NCI-H510A (cell line): ENCODE measurements at places on chromosomes 16 and 17.

- DNase-seq = no peak
These were observed 39.3 kb downstream of the CBFB start for GRCh38 chr16:67068212-67068753.

GRCh38 chr16:66681676-66682075 is 14.9 kb downstream of the CMTM4 start:
- no peak for DNase-seq

- DNase-seq = no peak
These were observed 14.9 kb downstream of the FLYWCH1 start for GRCh38 chr16:2926650-2926999.

- no peak for DNase-seq
These were observed 99.4 kb upstream of the SDK2 start for GRCh38 chr17:73743518-73744201.

DNA sequence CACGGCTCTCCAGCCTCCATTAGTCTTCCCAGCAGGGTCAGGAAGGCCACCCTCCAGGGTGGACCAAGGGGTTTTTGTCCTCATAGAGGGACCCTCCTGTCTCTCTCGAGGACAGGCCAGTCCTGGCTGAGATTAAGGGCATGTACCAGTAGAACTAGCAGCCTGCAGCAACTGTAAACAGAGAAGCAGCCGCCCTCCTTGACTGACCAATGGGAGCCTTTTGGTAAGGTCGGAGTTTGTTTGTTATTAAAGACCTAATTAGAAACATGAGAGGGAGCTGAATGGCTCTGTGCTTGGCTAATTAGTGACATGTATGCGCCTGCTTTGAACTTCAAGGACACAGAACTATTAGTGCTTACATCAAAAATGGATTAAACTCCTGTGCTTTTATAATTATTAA is 80.0 kb downstream of the CCDC182 start:
- DNase-seq = peak; percentile 11

DNA sequence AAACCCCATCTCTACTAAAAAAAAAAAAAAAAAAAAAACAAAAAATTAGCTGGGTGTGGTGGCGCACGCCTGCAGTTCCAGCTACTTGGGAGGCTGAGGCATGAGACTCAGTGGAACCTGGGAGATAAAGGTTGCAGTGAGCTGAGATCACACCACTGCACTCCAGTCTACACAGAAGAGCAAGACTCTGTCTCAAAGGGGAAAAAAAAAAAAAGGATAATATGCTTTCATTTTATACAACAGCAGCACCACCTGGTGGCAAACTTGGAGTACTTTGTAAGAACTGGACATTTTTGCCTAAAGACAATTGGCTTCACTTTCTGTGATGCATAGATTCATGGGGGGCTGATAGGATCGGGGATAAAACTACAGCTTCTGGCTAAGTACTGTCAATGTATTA is 8.5 kb downstream of the CHTF8 start:
- DNase-seq = no peak

DNA sequence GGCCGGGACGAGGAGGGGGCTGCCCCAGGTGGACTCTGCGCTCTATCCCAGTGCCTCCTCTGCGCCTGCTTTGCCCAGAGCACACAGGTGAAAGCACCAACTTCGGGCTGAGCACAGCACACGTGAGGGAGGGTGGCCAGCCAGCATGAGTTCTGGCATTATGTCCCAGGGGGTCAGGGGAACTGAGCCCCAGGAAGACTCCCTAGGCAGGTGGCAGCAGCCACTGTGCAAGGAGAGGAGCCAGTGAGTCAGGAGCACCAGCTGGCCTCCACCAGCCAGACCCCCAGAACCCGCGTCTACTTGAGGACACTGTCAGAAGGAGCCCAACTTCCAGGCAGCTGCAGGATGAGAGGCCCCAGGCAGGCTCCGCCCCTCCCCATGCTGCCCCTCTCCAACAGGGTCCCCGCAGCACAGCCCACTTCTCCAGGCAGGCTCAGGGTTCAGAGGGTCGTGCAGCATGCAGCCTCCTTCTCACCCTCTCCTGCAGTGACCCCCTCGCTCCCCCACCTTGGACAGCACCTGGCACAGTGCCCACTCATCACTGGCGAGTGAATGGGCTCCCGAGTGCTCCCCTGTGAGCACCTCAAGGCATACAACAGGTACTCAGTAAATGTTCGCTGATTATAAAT is 44.2 kb upstream of the RASD1 start:
- no peak for DNase-seq

DNA sequence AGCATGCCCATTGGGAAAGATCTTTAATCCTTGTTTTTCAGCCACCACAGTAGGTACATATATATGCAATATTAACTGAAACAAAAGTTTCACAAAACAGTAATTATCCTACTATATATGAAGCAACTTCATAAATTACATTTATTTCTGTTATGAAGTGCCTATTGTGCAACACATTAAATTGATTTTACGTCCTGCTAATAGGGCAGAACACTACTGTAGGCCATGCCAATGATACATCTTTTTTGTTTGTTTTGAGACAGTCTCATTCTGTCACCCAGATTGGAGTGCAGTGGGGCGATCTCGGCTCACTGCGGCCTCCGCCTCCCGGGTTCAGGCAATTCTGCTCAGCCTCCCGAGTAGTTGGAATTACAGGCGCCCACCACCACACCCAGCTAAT is 29.1 kb downstream of the SF3B3 start:
- no peak for DNase-seq

GRCh38 chr16:86590501-86591144 is 12.3 kb downstream of the FOXL1 start:
- DNase-seq = no peak

- DNase-seq = peak; percentile 29
These were observed 147.0 kb downstream of the HS3ST4 start for GRCh38 chr16:25838724-25839186.

GRCh38 chr16:73026754-73027684 is 20.9 kb downstream of the ZFHX3 start:
- DNase-seq = no peak

GRCh38 chr16:55899857-55900256 is 24.7 kb upstream of the CES5A start:
- no peak for DNase-seq

DNA sequence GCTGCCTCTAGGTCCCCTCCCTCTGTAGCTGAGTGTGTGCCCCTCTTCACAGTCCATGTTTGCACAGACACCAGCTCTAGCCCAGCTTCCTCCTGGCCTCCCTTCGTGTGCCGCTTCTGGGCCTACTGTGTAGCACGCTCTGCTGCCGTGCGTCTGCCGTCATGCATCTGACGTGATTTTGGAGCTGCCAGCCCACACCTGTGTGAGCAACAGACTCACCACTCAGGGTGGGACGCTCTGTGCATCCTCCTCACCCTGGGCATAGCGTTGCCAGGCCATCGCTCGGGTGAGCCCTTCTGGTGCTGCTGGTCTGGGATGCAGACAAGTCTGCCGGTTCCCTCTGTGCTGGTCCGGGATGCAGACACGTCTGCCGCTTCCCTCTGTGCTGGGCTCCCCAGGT is 39.4 kb upstream of the ZNF750 start:
- no peak for DNase-seq

DNA sequence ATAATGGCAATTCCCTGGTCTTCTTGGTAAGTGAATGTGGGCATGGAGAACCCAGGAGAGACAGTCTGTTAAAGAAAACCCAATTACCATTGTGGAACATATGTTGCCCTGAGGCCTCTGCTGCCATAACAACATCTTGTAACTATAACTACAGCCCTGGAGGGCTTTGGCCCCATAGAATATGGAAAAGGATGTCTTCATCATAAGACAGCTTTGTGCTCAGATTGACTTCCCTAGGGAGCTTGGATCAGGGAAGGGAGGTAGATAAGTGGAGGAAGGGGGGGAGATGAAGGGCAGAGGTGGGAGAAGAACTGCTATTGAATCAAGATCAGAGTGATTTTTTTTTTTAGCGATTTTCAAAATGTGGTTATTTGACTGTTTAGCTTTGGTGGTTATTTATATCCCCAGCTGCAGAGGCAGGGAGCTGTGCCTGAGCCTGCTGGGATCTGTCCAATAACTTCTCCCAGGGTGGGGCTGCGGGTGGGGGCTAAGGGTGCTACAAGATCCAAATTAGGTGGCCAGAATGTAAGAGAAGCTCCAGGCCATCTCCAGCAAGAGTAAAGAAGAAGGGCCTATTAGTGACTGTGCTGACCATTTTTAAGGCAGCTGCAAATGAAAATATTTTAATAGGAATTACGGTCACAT is 5.3 kb upstream of the KAT7 start:
- no peak for DNase-seq

GRCh38 chr17:44610331-44610730 is 45.9 kb upstream of the MEIOC start:
- DNase-seq = no peak

GRCh38 chr16:15507301-15507958 is 73.0 kb downstream of the BMERB1 start:
- no peak for DNase-seq

- no peak for DNase-seq
These were observed 14.2 kb upstream of the CCL1 start for GRCh38 chr17:34377078-34377823.

- no peak for DNase-seq
These were observed 93.8 kb downstream of the TNFRSF13B start for GRCh38 chr17:16878084-16878483.

DNA sequence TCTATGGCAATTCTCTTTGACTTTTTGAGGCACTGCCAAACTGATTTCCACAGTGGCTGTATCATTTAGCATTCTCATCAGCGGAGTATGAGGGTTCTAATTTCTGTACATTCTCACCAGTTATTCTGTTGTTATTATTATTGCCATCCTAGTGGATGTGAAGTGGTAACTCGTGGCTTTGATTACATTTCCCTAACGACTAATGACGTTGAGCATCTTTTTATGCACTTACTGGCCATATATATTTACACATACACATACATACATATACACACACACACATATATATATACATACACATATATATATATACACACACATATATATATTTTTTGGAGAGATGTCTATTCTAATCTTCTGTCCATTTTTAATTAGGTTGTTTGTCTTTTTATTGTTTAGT is 3.7 kb upstream of the MLYCD start:
- no peak for DNase-seq

DNA sequence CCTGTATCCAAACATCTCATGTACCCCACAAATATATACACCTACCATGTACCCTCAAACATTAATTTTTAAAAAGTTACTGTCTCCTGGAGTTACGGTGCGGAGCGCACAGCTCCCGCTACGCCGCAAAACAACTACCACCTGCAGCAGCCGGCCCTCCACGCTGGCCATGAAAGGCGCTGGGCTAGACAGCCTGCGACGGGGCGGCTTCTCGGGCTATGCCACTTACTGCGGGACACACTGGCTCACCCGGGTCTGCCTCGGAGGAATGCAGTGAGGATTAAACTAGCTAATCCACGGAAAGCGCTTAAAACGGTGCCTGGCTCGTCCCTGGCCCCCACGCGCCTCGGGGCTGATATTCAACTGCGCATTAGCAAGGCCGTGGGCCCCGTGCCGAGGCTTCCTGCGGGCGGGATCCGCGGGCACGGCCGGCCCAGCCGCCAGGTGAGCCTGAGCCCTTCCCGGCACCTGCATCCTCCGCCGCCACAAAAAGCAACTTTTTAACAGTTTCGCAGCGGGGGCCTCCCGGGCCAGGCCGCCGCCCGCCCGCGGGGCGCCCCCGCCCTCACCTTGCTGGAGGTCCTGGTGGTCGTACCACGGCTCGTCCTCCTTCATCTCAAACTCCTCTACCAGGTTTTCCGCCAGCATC is 633 bp downstream of the CDR2 start:
- DNase-seq = no peak

DNA sequence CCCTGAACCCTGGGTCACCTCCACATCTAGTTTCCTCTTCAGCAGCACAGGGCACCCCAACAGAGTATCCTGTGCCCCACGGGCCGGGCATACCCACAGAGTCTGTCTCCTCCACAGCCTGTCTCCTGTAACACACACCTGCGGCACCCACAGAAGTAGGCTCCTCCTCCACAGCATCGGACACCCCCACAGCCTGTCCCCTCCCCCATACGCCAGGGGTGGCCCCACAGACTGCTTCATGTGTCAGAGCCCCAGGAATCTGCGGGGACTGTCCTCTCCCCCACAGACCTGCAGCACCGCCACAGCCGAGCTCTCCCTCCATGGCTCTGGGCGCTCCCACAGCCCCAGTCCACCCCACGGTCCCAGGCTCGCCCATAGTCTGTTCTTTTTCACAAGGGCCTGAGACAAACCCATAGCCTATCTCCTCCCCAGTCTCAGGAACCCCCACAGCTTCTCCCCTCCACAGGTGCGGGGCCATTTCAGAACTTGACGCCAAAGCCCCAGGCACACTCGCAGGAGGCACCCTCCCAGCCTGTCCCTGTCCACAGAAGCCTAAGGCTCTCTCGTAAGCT is 1.4 kb downstream of the KIAA0753 start:
- DNase-seq = no peak

GRCh38 chr17:72125742-72126141 is 4.9 kb downstream of the SOX9 start:
- no peak for DNase-seq

DNA sequence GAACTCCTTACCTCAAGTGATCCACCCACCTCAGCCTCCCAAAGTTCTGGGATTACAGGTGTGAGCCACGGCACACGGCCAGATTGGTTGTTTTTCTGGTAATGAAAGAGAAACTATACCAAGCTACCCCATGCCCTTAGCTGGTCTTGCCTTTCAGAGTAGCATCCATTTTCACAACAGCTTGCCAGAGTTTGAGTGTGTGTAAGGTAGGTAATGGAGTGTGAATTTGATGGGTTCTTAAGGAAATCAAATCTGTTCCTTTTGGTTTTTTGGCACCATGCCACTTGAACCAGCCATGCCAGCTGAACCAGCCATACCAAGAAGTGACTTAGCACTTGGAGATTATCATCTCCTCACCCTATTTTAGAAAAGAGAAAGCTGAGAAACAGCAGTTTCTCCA is 5.1 kb downstream of the CALCOCO2 start:
- no peak for DNase-seq

- DNase-seq = no peak
These were observed 24.4 kb upstream of the USP10 start for GRCh38 chr16:84675423-84675822.

GRCh38 chr16:87945351-87946042 is 5.7 kb upstream of the BANP start:
- peak; percentile 81 for DNase-seq

DNA sequence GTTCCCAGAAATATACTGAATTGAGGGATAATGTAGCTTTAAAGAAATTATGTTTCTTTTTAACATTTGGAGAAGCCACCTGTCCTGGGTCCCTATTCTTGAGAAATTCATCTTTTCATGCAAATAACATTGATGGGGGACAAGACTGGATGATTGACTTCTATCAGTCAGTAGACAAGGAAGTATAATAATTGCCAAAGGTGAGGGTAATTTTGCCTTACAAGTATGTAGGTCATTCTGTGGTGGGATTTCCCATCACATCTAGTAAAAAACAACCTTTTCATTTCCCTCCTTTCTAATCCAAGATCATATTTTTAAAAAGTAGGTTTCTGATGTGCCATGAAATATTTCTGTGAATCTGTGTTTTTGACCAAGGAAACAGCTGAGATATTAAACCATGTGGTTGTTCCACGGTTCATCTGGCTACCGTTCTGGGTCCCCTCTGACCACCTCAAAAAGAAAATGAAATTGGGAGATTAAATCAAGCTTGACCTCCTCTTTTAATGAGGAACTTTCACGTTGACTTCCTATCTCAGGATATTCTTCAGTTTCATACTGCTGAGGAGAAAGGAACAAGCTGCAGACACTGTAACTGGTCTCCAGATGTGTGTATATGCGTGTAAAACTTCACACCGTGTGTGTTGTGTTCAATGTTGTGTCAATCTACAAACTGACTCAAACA is 138.6 kb downstream of the MAP2K6 start:
- DNase-seq = no peak
